Ureter (tissue), 1 donor: ENCODE measurements at places on chromosomes 13 and 19. TPM values are rescaled to one million over a fixed set of nuclear protein-coding genes. Genes with fewer than 3 reads are reported as not detected.
A peak's percentile ranks its signal among the peaks of the same experiment; 100 is the strongest.

DNA sequence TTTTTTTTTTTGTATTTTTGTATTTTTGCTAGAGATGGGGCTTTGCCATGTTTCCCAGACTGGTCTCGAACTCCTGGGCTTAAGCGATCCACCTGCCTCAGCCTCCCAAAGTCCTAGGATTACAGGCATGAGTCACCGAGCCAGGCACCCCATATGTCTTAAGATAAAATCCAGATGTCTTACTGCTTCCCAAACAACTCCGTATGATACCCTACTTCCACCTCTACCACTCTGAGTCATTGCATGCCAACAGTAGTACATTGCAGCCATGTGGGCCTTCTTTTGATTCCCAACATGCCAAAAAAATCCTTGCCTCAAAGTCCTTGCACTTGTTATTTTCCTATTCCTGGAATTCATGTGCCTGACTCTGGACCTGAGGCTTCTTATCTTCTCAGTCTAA lies 799.2 kb downstream of the GPC5 start:
- DNase-seq = no peak

GRCh38 chr19:50039968-50040367 lies 14.2 kb downstream of the ZNF473 start:
- no peak for DNase-seq

GRCh38 chr13:80379245-80379644 lies 38.3 kb upstream of the SPRY2 start:
- no peak for DNase-seq

The THSD1 gene
- total RNA-seq = 6.0 TPM

GRCh38 chr13:33870046-33870668 lies 52.2 kb downstream of the RFC3 start:
- no peak for DNase-seq

The CBY2 gene
- total RNA-seq = not detected

DNA sequence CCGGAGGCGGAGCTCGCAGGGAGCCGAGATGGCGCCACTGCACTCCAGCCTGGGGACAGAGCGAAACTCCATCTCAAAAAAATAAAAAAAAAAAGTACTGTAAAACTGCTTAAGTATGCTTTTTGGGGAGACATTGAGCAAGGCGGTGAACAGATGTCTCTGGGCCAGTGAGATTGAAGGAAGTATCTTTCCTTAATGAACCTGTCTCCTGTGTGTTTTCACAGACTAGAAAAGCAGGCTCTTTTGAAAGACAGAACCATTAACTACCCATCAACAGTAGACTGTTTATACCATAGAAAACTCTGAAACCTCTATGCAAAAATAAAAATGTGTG lies 1.5 kb upstream of the ECH1 start:
- no peak for DNase-seq

The NCLN gene
- total RNA-seq = 69.2 TPM

The MAP4K1 gene
- 9.0 TPM for total RNA-seq

DNA sequence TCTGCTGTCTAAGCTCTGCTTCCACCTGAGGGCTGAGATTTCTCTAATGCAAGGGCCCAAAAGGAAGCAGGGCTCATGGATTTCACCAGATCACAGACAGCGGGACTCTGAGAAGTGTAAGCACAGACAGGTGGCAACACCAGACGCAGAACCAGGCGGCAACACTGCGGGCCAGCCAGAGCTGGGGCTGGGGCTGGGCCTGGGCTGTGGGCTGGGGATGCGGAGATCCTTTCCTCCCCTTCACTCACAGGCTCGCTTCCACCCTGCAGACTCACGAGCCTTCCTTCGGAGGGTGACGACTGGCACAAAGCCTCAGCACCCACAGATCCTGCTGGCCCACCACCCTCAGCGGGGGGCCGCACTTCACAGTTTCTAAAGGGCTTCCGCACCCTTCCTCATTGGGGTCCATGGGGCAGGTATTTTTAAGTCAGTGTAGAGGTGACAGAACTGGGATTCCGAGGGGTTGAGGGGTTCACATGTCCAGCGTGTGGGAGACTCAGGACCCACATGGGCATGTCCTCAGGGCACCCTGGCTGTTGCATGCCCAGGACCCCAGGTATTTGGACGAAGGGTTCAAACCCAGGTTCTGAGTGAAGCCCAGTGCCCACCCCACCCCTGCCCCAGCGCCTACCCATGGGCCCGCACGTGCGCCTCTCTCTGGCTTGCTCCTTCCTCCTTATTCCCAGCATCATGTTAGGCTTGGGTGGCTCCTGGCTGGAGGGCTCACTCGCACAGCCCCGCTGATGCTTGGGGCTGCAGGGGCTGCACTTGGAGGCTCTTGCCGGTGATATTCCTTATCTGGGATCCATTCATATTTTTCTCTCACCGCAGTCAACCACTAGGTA lies 137.3 kb upstream of the GPR12 start:
- no peak for DNase-seq

The ZNF709 gene
- 3.9 TPM for total RNA-seq

The GPR18 gene
- total RNA-seq = 0.26 TPM

DNA sequence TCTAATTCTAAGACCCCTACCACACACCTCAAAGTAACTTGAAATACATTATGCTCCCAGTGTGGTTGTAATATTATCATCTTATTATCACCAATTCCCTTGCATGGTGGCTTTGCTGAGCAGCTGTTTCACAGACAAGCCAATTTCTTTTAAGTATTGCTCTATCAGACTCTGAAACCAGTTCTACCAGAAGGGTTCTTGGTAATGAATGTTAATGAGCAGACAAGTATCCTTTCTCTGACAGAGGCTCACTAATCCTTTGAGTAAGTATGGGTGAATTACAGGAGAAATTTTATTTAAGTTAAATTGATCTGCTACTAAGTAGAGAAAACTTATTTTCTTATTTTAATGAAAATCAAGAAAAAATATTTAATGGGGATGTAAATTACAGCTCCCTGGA lies 326.0 kb downstream of the GPC6 start:
- DNase-seq = no peak

DNA sequence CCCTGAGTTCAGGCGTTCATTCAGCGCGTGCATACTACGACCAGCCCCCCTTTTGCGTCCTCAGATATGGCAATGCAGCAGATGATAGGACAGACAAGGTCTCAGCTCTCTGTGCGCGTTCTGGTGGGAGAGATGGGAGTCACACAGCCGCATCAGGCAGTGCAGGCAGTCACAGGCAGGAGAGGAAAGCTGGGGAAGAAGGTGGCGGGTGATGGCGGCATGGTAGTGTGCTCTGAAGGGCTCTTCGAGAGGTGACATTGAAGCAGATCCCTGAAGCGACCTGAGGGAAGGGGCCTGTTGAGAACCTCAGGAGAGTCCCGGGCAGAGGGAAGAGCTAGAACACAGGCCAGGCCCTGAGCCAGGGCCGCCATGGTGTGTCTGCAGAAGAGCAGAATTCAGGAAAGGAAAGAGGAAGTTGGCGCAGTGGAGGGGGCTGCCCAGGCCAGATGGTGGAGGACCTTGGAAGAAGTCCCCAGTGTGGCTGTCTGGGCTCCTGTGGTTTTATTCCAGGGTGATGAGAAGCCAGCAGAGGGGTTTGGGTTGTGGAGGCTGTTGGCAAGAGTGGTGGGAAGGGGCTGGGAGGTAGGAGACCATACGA lies 3.5 kb downstream of the USF2 start:
- DNase-seq = no peak

- no peak for DNase-seq
These were observed 44.3 kb downstream of the RAP2A start for GRCh38 chr13:97478247-97478646.

DNA sequence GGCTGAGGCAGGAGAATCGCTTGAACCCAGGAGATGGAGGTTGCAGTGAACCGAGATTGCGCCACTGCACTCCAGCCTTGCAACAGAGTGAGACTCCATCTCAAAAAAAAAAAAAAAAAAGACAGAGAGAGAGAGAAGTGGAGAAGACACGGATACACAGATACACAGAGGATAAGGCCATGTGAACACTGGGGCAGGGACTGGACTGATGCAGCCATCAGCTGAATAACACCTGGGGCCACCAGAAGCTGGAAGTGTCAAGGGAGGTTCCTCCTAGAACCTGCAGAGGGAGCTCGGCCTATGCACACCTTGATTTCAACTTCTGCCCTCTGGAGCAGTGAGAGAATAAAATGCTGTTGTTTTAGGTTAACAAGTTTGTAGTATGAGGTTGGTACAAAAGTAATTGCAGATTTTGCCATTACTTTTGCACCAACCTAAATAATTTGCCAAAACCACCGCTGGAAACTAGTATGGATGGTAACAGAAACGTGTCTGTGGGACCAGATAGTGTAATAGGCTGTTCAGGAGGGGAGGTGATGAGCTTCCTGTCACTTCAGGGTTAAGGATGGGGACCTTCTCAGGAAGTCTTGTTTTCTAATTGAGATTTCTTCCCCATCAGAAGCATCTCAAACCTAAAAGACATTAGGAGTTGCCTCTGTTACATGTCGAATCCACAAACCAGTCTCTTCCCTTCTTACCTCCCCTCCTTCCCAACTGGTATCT lies 36.4 kb upstream of the IGSF23 start:
- DNase-seq = peak; percentile 37

GRCh38 chr13:27137759-27138158 lies 33.9 kb downstream of the USP12 start:
- DNase-seq = no peak

The CAMSAP3 gene
- total RNA-seq = 29.3 TPM

The PRR20C gene
- not detected for total RNA-seq

DNA sequence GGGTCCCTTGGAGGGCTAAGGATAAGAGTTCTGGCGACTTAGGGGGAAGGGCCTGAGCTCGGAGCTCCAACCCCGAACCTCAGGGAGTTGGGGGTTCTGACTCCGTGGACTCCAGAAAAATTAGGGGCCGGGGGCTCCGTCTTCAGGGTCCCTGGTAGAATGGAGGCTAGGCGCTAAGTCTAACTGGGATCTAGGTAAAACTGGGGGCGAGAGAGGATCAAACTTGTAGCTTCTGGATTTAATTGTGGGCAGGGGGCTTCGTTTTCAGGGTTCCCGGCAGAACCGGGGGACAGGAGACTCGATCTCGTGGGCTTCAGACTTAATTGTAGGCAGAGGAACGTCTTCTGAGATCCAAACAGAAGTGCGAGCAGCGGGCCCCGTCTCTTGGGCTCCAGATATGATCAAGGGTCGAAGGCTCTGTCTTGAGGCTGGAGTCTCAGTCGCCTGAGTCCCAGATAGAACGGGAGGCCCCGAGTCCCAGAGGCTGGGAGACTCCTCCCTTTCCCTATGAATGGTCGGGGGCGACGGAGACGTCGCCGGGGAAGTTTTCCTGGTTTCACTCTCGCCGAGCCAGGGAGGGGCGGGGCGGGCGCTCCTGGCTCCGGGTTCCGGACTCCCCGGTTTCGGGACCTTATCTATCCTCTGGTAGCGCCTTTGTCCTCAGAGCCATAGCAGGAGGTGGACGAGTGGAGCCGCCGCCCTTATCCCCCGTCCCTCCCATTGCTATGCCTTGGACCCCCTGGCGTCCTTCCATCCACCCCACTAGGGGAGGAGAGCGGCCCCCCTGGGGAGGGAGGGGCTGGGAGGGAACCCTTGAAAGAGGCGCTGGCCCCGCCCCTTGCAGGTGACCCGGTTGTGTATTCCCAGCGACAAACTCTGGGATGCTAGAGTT lies 1.3 kb downstream of the NECTIN2 start:
- peak; percentile 78 for DNase-seq

The KANK3 gene
- total RNA-seq = 12.8 TPM
